ENCODE measurements at places on chromosomes 7 and 10. TPM values are rescaled to one million over a fixed set of nuclear protein-coding genes. Genes with fewer than 3 reads are reported as not detected.
A peak's percentile ranks its signal among the peaks of the same experiment; 100 is the strongest.

Gene LIPK
- total RNA-seq, result not detected

Gene TEX36
- not detected for total RNA-seq

DNA sequence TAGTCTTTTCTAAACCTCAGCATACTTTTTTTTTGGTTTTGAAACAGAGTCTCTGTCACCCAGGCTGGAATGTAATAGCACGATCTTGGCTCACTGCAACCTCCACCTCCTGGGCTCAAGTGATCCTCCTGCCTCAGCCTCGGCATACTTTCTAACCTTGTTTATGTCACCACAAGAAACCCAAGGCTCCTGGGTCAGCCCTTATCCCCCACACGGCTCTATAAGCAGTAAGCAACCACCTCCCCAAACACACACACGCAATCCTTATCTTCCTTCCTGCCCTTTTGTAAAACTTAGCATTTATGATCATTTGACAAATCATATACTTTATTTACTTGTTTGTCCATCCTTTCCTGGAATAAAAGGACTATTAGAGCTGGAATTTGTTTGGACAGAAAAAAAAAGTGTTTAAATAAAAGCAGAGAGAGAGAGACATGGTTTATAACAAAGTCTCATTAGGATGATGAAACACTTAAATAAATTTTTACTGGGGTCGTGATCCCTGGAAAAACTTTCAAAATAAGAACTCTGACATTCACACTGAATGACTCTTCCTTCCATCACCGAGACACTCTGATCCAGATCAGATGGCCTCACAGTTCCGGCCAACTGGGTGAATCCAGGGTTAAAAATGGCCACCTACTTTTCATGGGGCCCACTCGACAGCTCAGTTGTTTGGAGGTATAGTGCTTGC is 72.7 kb upstream of the PIK3CG start:
- H3K36me3 ChIP-seq, result no peaks in the 10 kb centered on the region
- no peak overlapping the region for H3K4me3 ChIP-seq
- peaks cover 7% of the 10 kb centered on the region for H3K27me3 ChIP-seq
- DNase-seq, result no peak

- peaks cover 7% of the 10 kb centered on the region for H3K36me3 ChIP-seq
- H3K4me1 ChIP-seq, result peaks cover 47% of the 10 kb centered on the region
- DNase-seq, result no peak
- H3K27ac ChIP-seq, result peak overlapping the region; percentile 61
- H3K27me3 ChIP-seq, result no peaks in the 10 kb centered on the region
- no peak overlapping the region for H3K4me3 ChIP-seq
These were observed 78.0 kb downstream of the MALSU1 start for GRCh38 chr7:23377134-23377533.

DNA sequence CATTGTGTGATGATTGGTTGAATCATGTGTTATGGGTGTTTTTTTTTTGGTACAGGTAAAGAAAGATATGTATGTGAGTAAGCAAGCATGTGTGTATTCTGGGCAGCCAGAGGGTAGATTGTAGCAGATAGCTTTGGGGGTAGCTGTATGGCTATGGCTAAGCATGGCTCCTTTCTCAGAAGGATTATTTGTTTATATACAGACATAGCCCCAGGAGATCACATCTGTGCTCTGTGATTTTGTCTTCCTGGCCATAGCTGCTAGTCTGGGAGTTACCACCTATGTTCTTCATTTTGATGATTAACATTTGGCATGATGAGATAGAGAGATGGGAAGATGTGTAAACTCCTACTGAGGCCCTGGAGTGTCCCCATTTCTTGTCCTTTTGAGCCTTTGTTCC is 23.2 kb upstream of the ICA1 start:
- DNase-seq, result no peak
- no peaks in the 10 kb centered on the region for H3K4me1 ChIP-seq
- H3K36me3 ChIP-seq, result no peaks in the 10 kb centered on the region
- H3K4me3 ChIP-seq, result no peak overlapping the region
- no peak overlapping the region for H3K27ac ChIP-seq
- H3K27me3 ChIP-seq, result peaks cover 2% of the 10 kb centered on the region

DNA sequence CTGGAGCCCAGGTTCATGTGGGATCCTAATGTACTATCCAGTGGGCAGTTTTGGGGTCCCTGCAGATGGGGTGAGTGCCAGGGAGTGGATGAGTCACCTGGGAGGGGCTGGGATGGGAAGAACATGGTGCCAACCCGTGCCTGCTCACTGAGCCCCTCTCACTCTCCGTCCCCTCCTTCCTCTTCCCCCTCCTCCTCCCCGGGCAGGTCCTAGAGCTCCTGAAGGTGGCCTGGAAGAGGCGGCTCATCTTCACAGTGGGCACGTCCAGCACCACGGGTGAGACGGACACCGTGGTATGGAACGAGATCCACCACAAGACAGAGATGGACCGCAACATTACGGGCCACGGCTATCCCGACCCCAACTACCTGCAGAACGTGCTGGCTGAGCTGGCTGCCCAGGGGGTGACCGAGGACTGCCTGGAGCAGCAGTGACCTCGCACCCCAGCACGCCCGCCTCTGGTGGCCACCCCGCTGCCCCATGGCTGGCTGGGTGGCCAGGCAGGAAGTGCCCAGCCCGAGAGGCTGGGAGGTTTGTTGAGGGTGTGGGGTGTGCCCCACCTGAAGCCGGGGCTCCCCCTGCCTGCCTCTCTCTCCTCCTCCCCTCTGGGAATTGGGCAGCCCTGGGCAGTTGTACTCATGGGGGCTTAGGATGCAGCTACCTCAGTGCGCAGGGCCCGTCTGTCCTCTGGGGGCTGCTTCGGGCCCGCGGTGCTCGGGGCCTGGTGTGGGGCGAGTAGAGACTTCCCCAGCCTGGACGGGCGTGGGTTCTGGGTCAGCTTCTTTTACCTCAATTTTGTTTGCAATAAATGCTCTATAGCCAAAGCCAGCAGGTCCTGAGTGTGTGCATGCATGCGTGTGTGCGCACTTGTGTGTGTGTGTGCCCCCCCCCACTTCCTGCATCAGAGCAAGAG is 4.9 kb upstream of the UPK3B start:
- no peaks in the 10 kb centered on the region for H3K27me3 ChIP-seq
- H3K4me3 ChIP-seq, result no peak overlapping the region
- H3K4me1 ChIP-seq, result peaks cover 5% of the 10 kb centered on the region
- DNase-seq, result peak; percentile 87
- no peak overlapping the region for H3K27ac ChIP-seq

- DNase-seq, result no peak
- H3K4me1 ChIP-seq, result peaks cover 60% of the 10 kb centered on the region
- peaks cover 5% of the 10 kb centered on the region for H3K36me3 ChIP-seq
- peak overlapping the region; percentile 92 for H3K27ac ChIP-seq
- no peaks in the 10 kb centered on the region for H3K27me3 ChIP-seq
These were observed 117.0 kb upstream of the BTBD16 start for GRCh38 chr10:122154031-122154544.

DNA sequence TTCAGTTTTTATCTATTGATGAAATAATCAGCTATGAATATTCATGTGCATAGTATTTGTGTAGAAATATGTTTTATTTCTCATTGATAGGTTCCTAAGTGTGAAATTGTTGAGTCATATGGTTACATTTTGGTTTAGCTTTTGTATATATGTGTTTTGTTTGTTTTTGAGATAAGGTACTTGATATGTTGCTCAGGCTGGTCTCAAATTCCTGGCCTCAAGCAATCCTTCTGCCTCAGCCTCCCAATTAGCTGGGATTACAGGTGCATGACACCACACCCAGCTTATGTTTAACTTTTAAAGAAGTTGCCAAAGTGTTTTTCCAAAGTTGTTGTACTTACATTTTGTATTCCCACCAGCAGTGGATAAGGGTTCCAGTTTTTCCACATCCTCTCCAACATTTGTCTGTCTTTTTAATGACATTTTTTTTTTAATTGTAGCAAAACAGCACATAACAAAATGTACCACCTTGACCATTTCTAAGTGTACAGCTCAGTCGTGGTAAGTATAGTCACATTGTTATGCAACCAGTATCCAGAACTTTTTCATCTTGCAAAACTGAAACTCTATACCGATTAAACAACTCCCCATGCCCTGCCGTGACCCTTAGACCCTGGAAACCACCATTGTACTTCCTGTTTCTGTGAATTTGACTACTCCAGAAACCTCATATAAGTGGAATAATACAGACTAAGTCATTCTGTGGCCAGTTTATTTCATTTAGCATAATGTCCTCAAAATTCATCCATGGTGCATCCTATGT is 12.6 kb upstream of the UBE2D1 start:
- peaks cover 5% of the 10 kb centered on the region for H3K4me1 ChIP-seq
- no peaks in the 10 kb centered on the region for H3K27me3 ChIP-seq
- H3K4me3 ChIP-seq, result no peak overlapping the region
- no peaks in the 10 kb centered on the region for H3K36me3 ChIP-seq
- DNase-seq, result no peak

DNA sequence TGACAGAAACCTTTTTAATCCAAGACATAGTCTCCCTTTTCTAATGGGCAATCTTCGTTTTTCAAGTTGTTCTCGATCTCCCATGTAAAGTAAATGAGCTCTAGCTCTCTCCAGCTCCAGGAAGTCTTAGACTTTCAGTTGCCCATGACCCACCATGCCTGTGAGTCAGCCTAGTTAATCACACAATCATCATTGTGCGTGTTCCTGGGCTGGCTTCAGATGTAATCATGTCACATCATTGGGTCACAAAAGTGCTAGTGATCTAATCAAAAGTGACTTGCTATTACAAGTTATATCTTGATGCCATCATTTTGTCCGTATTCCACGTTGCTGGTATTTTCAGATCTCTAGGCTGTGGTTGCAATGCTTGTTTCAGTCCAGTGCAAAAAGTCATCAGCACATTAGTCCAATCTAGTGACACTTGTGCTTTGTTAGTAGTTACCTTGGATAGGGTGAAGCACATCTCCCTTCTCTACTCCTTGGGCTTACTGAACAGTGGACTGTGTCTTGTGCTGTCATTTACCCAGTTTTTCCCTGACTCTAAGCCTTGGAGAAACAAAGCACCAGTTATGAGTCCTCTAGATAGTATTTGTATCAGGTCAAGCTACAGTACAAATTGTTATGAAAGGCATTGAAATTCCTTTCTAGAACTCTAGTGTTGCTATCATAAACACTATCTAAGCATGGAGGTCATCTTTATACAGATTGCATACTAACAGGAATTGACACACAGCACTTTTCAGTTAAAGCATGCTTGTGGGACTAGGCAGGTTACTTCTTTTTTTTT is 316.6 kb downstream of the GFRA1 start:
- H3K4me3 ChIP-seq, result no peak overlapping the region
- peaks cover 17% of the 10 kb centered on the region for H3K4me1 ChIP-seq
- DNase-seq, result no peak
- H3K27me3 ChIP-seq, result no peaks in the 10 kb centered on the region

DNA sequence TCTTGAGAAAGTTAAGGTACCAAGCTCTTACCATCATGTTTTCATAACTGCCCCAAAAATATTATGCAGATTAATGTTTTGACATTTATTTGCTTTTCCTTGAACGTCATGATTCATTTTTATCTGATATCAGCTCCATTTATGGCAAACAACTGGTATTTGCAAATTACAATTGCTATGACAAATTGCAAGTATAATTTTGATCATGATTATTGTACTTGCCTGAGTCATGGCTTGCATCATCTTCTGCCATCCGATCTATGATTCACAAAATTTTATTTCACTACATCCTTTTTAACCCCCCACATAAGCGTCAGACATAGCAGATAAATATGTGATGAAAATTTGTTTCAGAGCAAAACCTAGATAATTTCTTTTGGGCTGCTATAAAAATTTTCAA is 155.0 kb downstream of the STK31 start:
- no peak overlapping the region for H3K4me3 ChIP-seq
- H3K27ac ChIP-seq, result no peak overlapping the region
- no peaks in the 10 kb centered on the region for H3K36me3 ChIP-seq
- peaks cover 2% of the 10 kb centered on the region for H3K4me1 ChIP-seq

DNA sequence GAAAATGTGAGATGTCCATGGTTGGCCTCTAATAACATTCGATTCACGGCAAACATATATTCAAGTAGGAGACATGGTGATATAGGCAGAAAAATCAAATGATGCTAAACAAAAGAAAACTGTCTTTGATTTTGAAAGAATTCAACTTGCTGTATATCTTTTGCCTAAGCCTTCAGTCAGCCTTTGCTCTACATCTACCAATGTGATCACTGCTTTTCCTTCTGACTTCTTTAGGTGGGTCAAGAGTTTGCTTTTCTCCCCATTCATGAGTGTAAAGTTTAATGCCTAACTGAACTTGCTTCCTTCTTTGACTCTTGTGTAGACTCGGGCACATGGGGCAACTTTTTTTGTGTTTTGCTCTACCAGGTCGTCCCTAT is 417 bp upstream of the HIF1AN start:
- H3K4me1 ChIP-seq, result peaks cover 5% of the 10 kb centered on the region
- H3K4me3 ChIP-seq, result no peak overlapping the region
- DNase-seq, result no peak
- no peaks in the 10 kb centered on the region for H3K36me3 ChIP-seq
- no peaks in the 10 kb centered on the region for H3K27me3 ChIP-seq

Gene GRB10
- total RNA-seq, result 31.4 TPM

Gene GPR26
- not detected for total RNA-seq

DNA sequence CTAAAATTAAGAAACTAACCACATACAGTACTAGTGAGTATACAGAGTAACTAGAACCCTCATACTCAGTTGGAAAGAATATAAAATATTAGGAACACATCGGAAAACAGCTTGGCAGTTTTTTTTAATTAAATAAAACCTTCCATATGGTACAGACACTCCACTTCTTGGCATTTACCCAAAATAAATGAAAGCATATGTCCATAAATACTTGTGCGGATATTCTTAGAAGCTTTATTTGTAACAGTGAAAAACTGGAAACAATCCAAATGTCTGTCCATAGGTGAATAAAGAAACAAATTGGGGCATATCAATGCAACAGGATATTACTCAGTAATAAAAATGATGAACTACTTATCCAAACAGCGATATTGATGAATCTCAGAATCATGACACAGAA is 410.0 kb downstream of the HTR7 start:
- H3K4me1 ChIP-seq, result peaks cover 12% of the 10 kb centered on the region
- no peak overlapping the region for H3K27ac ChIP-seq
- peaks cover 1% of the 10 kb centered on the region for H3K36me3 ChIP-seq
- DNase-seq, result no peak
- H3K27me3 ChIP-seq, result peaks cover 7% of the 10 kb centered on the region

GRCh38 chr10:91034494-91035159 is 113.7 kb upstream of the ANKRD1 start:
- no peaks in the 10 kb centered on the region for H3K27me3 ChIP-seq
- H3K4me1 ChIP-seq, result peaks cover 46% of the 10 kb centered on the region
- no peak overlapping the region for H3K4me3 ChIP-seq
- H3K27ac ChIP-seq, result peak overlapping the region; percentile 73
- DNase-seq, result no peak
- no peaks in the 10 kb centered on the region for H3K36me3 ChIP-seq
